Aorta (tissue), 5 donors: ENCODE measurements at places on chromosomes 3 and 15. TPM values are rescaled to one million over a fixed set of nuclear protein-coding genes. Genes with fewer than 3 reads are reported as not detected.

GRCh38 chr3:14609941-14610340, 41.6 kb upstream of the CCDC174 start:
- no peaks in the 10 kb centered on the region for H3K36me3 ChIP-seq
- no peak overlapping the region for H3K4me3 ChIP-seq
- no peaks in the 10 kb centered on the region for H3K27me3 ChIP-seq
- H3K27ac ChIP-seq = no peak overlapping the region
- no peak for DNase-seq
- no peaks in the 10 kb centered on the region for H3K4me1 ChIP-seq

GRCh38 chr3:53254509-53255422, 1.1 kb downstream of the TKT start:
- no peaks in the 10 kb centered on the region for H3K27me3 ChIP-seq
- DNase-seq = peak; percentile 88
- no peaks in the 10 kb centered on the region for H3K36me3 ChIP-seq
- no peak overlapping the region for H3K27ac ChIP-seq

GRCh38 chr3:61300006-61300380, 48.7 kb upstream of the FHIT start:
- no peaks in the 10 kb centered on the region for H3K4me1 ChIP-seq
- DNase-seq = no peak
- no peaks in the 10 kb centered on the region for H3K36me3 ChIP-seq
- no peak overlapping the region for H3K4me3 ChIP-seq
- H3K27ac ChIP-seq = no peak overlapping the region

DNA sequence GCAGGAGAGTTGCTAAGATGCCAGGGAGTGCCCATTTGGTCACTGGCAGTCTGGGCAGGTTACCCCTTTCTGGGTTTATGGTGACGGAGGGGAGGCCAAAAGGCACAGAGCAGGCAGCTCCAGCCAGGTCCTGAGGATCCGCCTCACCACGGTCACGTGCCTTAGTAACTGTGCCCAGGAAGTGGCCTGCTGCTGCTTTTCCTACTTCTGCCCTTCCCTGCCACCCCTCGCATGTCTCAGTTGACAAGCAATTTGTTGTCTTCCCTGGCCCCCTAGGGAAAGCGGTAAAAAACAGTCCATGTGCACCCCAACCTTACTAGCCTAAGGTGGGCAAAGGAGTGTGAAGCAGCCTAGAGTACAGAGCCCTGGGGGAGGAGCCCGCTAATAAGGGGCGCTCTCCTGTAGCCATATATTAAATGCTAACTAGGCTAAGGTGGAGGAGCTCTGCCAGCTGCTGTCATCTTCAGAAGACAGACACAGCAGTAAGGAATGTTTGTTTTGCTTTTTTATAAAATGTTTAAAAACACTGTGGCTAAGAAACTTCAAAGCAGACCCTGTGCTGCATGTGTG, 9.1 kb upstream of the LIPH start:
- DNase-seq = peak; percentile 73
- no peaks in the 10 kb centered on the region for H3K4me1 ChIP-seq
- H3K27ac ChIP-seq = no peak overlapping the region

- H3K27me3 ChIP-seq = no peaks in the 10 kb centered on the region
- no peaks in the 10 kb centered on the region for H3K36me3 ChIP-seq
- no peaks in the 10 kb centered on the region for H3K4me1 ChIP-seq
- DNase-seq = peak; percentile 44
- H3K4me3 ChIP-seq = no peak overlapping the region
Measured at GRCh38 chr3:47422743-47423142, 41.9 kb downstream of the PTPN23 start.

- no peaks in the 10 kb centered on the region for H3K36me3 ChIP-seq
- H3K27me3 ChIP-seq = no peaks in the 10 kb centered on the region
- peak overlapping the region; percentile 89 for H3K4me3 ChIP-seq
Measured at GRCh38 chr3:127822682-127823425, 539 bp upstream of the MGLL start.

DNA sequence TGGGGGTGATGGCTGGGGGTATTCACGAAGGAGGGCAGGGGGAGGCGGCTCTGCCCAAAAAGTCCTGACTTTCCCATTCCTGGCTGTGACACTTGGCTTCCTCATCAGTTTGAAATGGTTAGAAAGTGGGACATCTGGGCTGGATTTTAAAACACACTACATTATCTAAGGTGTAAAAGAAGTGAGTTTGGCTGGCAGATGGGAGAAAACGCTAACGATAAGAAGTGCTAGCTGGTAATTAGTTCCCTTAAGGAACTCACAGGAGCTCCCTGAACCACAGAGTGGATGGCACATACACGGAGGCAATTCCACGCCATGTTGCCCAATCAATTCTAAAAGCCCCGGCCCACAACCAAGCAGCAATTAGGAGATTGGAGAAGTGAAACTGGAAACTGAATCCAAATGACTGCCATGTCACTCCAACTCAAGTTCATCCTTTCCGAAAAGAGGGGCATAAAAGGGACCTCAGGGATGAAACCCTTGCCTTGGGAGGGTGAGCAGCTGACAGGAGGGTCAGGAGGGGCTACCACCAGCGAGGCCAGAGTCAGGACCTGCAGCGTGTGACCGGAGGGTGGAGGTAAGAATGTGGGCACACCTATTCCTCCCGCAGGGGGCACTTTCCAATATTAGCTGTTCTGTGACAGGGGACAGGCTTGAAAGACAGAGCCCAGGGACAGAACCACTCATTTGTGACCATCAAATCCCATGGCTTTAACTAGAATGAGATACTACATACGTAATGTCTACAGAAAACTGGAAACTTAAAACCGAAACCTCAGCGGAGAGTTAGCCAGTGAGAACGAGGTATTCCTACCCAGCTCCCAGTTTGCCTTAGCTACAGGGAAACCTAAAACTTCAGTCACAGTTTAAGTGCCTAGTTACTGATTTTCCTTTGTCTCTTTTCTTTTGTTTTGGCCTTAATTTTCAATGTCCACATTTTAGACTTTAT, 95.3 kb upstream of the OXTR start:
- no peaks in the 10 kb centered on the region for H3K27me3 ChIP-seq
- H3K4me1 ChIP-seq = no peaks in the 10 kb centered on the region
- no peak for DNase-seq
- H3K4me3 ChIP-seq = no peak overlapping the region
- no peaks in the 10 kb centered on the region for H3K36me3 ChIP-seq

Gene GOLGA8N
- total RNA-seq = 18.1 TPM

DNA sequence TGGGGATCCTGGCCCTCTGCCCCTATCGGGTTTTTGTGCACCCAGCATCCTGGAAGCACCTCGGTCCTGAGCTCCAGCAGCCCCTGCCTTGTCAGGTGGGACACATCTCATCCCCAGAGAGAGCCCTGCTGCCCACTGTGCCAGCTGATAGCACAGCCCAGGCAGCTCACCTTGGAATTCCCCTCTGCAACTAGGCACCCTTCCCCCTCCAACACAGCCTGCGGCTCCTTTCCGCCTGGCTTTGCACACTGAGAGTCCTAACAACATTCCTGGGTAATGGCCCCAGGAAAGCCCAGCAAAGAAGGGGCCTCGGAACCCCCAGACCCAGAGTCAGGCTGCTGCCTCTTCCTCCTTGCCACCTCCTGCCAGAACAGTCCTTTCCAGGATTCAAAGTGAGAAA, 5.9 kb downstream of the HCN4 start:
- no peaks in the 10 kb centered on the region for H3K36me3 ChIP-seq
- no peak overlapping the region for H3K4me3 ChIP-seq
- no peak for DNase-seq

DNA sequence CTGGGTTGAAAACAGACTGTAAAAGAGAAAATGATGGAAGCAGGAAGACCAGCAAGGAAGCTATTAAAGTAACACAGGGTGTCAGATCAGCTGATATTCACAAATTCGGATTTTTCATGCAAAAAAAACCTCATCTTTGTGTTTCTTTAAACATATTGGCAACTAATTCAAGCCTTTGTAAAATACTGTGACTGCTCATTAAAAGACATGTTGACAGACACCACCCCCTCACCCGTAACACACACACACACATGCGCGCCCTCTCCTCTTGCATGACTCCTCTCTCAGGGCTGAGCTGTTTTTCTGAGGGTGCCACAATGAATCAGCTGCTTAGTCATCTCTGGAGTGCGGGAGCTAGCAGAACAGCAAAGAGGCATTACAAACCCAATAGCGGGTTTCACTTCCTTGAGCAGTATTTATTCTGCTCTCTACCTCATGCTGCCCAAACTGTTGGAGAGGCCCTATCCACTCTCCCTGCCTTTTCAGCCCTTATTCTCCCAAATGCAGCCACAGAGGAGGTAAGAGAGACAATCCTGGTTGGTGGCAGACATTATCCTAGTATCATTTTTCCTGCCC, 35.8 kb upstream of the CCDC80 start:
- no peaks in the 10 kb centered on the region for H3K4me1 ChIP-seq
- no peaks in the 10 kb centered on the region for H3K27me3 ChIP-seq
- H3K36me3 ChIP-seq = no peaks in the 10 kb centered on the region
- no peak for DNase-seq

- no peaks in the 10 kb centered on the region for H3K4me1 ChIP-seq
- no peak overlapping the region for H3K27ac ChIP-seq
- no peak overlapping the region for H3K4me3 ChIP-seq
- no peak for DNase-seq
Measured at GRCh38 chr3:33047842-33048834, 48.8 kb downstream of the GLB1 start.
